ENCODE measurements at places on chromosomes 5 and 9.

DNA sequence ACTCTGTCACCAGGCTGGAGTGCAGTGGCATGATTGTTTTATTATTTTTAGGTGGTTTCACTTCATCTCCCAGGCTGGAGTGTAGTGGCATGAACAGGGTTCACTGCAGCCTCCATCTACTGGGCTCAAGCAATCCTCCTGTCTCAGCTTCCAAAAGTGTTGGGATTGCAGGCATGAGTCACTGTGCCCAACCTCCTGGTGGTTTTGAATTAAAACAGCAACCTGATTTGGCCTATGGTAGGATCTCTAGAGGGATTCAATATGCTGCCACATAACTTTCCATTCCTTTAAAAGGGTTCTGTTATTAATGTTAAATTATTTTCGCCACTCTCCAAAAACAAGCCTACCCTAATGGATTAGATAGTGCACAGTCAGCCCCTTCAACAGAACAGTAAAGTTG, 9.9 kb upstream of the HSPA4 start:
- DNase-seq = no peak

DNA sequence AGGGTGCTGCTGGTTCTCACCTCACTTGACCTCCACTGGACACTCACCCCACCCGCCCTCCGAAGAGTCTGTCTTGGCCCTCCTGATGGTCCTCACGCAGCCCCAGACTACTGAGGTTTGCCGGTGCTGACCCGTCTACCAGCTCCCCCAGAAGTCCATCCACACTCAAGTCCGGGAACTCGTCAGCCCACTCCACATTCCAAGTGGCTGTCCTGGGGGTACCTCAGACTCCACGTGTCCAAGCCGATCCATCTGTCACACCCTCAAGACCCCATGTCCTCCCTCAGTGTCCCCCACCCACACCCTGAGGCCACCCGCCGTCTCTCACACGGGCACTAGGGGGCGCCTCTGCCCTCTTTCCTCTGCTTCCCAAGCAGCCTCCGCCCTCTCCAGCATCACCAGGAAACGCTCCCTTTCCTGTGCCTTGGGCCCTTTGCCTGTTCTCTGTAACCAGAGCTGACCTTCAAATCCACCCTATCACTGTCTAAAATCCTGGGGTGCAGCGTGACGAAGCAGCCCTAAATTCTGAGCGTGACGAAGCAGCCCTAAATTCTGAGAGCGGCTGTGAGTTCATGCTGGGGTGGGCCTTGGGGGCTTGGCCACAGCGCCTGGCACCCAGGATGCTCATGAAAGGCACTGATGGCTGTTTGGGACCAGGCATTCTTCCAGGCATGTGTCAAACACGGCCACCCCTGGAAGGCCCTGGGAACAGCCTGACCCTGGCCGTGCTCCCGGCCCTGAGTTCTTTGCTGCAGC, 95.7 kb downstream of the KCNT1 start:
- no peak for DNase-seq

DNA sequence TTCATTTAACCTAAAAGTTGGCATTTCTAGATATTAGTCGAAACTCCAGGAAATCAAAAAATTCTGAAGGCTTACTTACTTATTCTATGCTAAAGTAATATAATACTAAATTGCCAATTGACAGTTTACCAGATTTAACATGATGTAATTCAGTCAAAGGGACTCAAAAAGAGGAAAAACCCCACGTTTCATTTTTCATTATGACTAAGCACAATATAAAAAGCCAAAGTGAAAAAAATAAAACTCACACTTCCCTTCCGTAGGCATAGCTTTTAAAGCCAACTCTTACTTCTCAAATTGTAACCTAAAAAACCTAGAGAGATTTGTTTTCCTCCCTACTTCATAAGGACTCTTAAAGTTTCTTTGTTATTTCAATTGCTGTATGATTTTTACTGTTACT, 146.6 kb downstream of the RAPGEF6 start:
- no peak for DNase-seq

DNA sequence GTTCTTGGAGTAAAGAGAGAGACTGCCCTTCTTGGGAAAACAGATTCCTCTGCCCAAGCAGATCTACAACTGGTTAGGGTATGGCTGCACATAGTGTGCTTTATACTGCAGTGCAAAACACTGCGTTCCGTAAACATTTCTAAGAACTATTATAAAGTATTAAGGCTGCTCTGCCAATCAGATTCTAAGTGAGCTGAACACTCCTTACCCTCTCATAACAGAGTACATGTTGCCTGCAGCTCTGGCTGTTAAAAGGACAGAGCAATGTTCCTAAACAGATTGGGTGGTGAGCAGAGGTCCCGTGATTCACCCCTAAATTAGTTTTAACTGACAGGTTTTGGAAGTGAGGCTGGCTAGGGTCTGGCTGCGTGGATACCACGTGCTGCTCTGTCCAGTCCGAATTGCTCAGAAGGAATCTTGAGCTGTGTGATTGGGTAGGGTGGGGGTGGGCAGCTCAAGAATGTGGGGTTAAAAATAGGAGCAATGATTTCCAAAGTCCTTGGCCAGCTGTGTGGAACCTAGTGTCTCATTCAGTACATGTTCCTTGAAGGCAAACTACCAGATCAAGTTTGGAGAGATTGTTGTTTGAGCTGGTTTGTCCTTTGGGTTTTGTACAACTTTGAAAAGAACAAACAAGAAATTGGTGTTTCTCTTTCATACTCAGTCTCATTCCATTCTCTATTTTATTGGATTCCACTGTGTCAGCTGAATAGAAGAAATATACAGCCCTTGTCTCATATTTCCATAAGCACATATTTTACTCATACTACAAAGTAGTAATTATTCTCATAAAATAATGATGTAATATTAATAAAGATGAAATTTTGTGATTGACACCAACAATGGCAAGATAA, 497.6 kb upstream of the CD180 start:
- DNase-seq = peak; percentile 36

DNA sequence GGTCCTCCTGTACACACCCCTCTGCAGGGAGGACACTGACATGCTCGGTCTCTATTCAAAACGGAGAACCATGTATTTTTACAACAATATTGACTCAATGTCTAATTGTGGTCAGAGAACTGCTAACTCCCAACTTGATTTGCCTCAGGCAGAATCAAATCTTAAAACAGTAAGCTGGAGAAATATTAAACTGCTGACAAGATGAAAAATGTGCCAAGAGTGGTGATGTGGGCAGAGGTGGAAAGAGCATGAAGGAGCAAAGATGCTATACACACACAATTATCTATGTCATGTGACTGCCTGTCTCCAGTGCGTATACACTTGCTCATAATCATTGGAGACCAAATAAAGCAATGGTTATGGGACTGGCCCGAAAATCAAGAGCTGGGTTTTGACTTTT, 556.1 kb upstream of the ZNF608 start:
- DNase-seq = no peak

DNA sequence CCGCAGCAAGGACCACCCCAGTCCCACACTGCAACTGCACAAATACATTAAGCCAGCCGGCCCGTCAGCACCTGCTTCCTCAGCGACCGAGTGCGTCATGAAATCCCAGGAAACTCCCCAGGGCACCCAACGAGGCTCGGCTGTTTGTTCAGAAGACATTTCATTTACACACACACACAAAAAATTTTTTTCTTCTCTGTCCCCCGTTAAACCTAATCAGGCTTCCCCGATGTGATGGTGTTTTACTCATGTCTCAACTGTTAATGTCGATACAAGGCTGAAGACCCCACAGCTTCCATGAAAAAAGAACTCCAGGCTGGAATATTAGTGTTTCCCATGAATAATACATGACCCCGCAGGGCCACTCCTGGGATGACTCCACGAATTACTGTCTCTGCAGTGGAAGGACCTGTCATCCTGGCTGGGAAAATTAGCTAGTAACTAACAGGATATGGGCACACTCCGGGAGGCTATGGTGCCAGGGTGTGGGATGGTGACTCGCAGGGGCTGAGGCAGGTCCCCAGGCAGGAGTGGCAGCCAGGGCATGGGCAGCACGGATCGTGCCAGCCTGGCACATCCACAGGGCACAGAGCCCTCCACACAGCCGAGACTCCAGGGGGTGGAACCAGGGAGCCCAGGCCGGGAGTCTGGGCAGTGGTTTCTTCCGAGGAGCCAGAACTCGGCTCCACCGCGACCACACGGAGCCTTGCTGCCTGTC, 102.4 kb downstream of the VAV2 start:
- no peak for DNase-seq

DNA sequence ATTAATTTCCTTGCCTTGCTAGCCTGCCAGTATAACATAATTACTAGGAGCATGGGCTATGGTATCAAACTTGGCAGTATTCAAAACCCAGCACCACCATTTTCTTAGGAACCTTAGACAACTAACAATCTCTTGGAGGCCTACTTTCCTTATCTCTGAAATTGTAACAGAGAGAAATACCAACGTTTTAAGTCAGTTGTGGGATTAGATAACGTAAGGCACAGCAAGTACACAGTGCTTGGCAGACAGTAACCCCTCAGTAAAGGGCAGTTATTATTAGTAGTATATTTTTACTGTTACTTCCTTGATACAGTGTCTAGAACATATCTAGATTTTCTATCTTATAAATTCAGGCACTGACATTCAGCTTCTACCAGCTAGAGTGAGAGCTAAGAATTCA, 309.6 kb downstream of the ACTL7B start:
- DNase-seq = no peak

- no peak for DNase-seq
Measured at GRCh38 chr9:90088856-90089255, 484.0 kb downstream of the GADD45G start.

DNA sequence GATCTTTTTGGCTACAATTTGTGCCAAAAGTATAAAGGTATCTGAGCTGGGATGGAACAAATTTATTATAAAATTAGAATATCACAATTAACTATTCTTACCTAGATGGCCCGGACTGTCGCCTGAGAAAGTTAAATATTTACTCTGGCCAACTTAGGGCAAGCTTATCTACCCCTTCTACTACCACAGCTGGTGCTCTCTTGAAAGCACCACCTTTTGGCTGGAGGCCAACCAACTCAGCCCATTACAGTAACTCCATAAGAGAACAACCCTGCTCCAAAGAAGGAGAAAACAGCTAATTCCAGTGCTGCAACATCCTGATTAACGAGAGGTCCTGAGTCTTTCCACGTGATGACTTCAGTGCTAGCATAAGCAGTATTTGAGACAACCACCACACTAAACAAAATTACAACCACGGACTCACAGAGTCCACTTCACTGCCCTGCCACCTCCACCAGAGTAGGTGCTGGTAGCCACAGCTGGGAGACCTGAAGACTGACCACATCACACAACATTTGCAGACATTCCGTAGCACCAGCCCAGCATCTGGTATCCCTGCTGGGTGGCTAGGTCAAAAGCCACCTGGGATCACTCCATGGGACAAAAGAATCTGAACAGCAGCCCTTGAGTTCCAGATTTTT, 43.2 kb downstream of the RGMB start:
- DNase-seq = no peak

- no peak for DNase-seq
Measured at GRCh38 chr5:75568202-75568601, 43.1 kb upstream of the ANKDD1B start.
